ENCODE measurements at places on chromosomes 16 and 17. TPM values are rescaled to one million over a fixed set of nuclear protein-coding genes. Genes with fewer than 3 reads are reported as not detected.

CCL15 gene
- not detected for total RNA-seq

HSPB9 gene
- 0.36 TPM for total RNA-seq

TNFRSF13B gene
- total RNA-seq: not detected

KLHL10 gene
- total RNA-seq: not detected

- DNase-seq: no peak
Observed at GRCh38 chr17:75565618-75566017, 22.0 kb upstream of the MYO15B start.

DNA sequence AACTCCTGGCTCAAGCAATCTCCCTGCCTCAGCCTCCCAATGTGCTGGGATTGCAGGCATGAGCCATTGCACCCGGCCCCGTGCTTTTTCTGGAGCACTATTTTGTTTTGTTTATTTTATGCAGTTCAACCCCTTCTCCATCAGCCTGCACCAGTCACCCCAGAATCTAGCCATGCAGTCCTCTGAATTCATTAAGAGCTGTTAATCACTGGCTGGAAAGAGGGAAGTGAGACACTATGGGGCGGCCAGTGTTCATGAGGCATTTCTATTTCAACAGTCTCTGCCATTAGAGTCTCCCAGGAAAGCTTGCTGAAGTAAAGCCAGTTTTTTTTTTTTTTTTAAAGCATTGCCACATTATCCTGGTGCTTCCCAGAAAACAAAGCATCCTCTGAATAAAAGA lies 1.7 kb downstream of the VWA3A start:
- DNase-seq: no peak

DNA sequence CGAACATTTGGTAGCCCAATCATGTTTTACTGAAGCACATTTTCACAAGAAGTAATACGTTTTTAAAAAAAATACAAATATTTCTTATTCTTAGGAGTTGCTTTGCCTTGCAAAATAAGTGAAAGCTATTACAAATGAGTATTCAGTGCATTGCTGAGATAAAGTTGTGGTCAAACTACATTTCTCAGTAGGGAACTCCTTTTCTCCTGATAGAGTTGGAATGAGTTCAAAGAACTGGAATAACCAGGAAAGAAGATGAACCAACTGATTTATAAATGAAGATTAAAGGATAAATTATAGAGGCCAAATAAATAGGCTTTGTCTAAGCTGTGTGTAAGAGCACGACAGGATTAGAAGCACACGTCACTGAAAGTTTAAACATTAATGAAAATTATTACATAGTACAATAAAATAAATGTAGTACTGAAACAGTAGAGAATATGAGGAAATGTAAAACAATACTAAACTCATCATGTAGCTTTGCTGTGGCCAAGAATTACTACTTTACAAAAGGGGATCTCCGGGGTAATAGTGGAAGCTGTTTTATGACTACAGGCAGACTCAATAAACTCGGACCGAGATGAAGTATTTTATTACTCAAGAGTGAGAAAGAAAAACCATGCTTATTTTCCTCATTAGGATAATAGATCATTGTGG lies 73.6 kb downstream of the KCNJ2 start:
- DNase-seq: no peak

GRCh38 chr16:85187447-85187846 lies 75.2 kb upstream of the CIBAR2 start:
- DNase-seq: no peak

- no peak for DNase-seq
Observed at GRCh38 chr16:66622863-66623262, 18.4 kb downstream of the CMTM3 start.

- no peak for DNase-seq
Observed at GRCh38 chr16:48050871-48051270, 104.9 kb downstream of the ABCC12 start.

Data from activated naive CD8-positive, alpha-beta T cell treated with anti-CD3 and anti-CD28 coated beads, Interleukin-2, amount 10 ng/mL, durations not matched to agents 7 days and 5 days (primary cell).